A549 treated with GW870086 at 1 μM for 4 hours (cell line): ENCODE measurements at places on chromosomes 16 and 17. TPM values are rescaled to one million over a fixed set of nuclear protein-coding genes. Genes with fewer than 3 reads are reported as not detected.

Gene TMC5
- 5.3 to 6.5 TPM (median 5.4 TPM) in 5 replicates for total RNA-seq

Gene GRIN2C
- total RNA-seq: 0.14 to 0.37 TPM (median 0.22 TPM) in 5 replicates

Gene GNG13
- total RNA-seq: not detected in 5 replicates

Gene KRTAP9-8
- total RNA-seq: not detected in 5 replicates

Gene CYTH1
- total RNA-seq: 60.4 to 76.4 TPM (median 62.9 TPM) in 5 replicates

Gene CCP110
- 6.1 to 10.3 TPM (median 9.5 TPM) in 5 replicates for total RNA-seq
